ENCODE measurements at places on chromosomes 4 and X.

DNA sequence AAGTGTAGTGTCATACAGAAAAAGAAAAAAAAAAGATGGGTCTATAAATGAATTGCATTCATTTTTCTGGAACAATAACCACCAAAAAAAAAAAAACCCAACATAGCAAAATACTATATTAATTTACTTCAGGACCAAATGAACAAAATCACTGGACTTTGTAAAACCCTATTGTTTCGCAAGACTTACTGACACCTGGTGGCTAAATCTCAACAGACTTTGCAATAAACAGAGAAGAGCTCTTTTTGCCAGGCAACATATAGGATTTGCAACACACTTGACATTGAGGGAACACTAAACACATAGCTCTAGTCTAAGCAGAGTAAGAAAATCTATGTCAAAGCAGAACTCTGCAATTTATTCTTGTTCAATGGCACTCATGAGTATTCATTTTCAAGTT lies 990.2 kb downstream of the STPG2 start:
- no peak for DNase-seq

DNA sequence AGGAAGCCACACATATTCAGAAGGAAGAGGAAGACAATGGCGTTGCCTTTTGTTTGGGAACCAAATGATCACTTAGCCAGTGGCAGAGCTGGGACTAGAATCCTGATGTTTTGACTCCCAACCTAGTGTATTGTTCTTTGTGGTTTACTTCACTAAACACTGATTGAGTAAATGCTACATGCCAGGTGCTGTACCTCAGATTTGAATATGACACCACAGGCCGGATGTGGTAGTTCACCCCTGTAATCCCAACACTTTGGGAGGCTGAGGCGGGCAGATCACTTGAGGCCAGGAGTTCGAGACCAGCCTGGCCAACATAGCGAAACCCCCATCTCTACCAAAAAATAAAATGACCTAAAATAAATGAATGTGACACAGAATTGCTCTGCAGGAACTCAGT lies 8.4 kb downstream of the NDUFA1 start:
- DNase-seq, result no peak

- no peak for DNase-seq
These were observed 88.1 kb downstream of the RPA4 start for GRCh38 chrX:96971812-96972211.

DNA sequence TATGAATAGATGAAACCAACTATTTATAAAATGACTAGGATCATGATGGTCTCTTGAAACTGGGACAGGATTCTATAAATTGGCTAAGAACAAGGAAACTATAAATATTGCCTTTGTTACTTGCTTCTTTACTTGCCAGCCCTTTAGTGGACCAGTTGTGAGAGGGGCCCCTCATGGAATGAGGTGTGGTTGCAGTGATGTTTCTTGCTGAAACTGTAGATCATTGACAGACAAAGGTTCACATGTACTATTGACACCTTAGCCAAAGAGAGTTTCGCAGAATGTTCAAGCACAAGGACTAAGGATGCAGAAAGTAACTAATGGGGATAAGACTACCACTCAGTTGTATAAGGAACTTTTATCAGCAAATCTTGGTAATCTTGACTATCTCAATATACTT lies 135.0 kb upstream of the SMIM10 start:
- no peak for DNase-seq

DNA sequence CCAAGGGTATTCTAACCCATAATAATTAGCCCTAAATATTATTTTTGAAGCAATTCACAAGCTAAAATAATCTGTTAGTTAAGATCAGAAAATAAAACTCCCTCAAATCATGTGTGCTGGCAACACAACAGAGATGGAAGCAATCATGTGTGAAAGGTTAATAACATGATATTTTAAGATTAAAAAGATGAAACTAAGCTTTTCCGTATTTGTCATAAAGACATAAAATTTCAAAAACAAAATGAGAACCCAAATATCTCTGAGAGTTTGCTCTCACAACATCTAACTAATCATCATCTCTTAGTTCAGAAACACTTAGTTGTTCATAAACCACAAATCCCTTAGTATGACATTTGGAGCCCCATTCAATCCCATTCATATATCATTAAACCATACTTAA lies 749.1 kb downstream of the CCSER1 start:
- no peak for DNase-seq

GRCh38 chr4:26864899-26865298 lies 4.3 kb downstream of the STIM2 start:
- DNase-seq, result no peak

DNA sequence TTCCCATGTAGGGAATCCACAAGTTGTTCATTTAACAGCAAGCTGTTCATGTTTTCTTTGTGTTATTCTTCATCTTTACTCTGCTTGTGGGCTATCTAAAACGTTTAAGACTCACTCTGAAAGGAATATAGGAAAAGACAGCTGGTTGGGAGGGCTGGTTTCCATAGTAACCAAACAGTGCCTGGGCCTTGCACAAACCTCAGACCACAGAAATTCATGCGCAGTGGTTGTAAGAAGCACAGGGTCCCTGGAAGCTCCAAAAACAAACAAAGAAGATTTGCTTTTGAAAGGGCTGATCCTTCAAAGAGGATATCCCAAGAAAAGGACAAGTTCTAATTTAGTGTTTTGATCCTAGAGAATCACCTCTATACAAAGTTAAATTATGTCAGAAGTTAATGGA lies 7.8 kb downstream of the SERTM2 start:
- DNase-seq, result no peak

DNA sequence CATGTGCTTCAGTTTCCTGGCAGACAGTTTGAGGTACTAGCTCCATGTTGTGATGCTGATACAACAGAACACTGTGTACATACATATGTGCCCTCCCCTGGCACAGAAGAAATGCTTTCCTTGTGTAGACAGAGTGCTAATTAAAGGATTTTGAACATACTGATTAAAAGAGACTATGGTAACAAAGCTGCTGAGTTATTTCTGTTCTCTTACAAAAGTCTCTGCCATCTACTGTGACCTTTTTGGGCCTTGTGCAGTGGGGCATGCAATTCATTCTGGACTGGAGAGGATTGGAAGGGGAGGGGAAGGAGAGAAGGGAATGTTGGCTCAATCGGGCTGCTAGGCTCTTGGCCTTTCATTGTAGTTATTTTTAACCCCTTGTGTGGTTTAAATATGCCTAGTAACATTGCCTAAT lies 6.0 kb downstream of the PDLIM5 start:
- no peak for DNase-seq

DNA sequence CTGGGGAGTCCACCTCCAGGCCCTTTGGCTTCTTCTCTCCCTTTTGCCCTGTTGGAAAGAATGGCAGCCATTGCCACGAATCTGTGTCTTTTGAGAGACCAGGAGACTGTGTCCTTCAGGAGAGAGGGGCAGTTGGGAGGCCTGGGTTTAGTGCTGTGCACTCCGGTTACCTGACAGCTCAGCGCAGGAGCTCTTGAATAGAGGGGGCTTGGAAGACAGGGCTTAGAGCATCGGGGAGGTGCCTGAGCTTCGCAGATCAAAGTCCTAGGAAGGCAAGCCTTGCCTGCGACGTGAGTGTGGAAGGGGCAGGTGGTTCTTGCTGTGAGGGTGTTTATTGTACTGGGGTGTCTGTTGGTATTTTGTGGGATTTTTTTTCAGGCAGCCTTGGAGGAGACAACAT lies 41.9 kb upstream of the TADA2B start:
- DNase-seq, result no peak

DNA sequence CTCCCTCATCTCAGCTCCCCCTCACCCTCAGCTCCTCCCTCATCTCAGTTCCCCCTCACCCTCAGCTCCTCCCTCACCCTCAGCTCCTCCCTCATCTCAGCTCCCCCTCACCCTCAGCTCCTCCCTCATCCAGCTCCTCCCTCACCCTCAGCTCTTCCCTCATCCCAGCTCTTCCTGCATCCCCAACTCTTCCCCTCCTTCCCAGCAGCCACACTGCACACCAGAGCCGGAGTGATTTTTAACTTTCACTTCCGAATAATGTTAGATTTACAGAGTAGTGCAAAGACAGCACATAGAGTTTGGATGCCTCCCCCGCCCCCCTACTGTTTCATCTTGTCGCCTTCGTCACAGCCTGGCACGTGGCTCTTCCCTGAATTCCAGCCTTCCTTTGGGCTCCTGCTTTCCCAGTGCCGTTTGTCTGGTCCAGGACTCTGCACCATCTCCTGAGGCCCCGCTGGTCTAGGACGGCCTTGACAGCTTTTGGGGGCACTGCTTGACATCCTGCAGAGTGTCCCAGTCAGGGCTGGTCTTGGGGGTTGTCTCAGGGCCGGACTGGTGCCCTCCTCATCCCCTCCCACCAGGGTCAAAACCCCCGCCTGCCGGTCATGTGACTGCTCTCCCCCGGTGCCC lies 110.2 kb downstream of the FAM53A start:
- DNase-seq, result no peak

- no peak for DNase-seq
These were observed 3.4 kb downstream of the ARX start for GRCh38 chrX:25012433-25012735.

- no peak for DNase-seq
These were observed 41.3 kb downstream of the TRAPPC11 start for GRCh38 chr4:183700407-183700806.

- no peak for DNase-seq
These were observed 60.2 kb upstream of the PGAM4 start for GRCh38 chrX:78029663-78030062.

DNA sequence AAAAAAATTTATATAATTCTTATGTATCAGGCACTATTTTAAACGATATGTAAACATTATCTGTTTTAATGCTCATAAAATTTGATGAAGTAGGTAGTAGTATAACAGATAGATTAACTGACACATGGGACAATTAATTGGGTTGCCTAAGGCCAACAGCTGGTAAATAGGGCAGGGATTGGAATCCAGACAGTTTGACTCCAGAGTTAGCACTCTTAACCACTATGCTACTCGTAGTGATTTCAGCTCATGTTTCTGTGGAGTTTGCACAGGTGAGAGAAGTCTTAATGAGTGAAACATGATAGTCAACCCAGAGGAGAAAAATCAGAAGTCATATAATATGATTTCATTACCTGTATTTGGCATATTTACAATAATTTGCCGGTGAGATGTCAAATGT lies 126.0 kb upstream of the WDFY3 start:
- no peak for DNase-seq

- DNase-seq, result no peak
These were observed 93.6 kb downstream of the TSPAN5 start for GRCh38 chr4:98564852-98565251.

DNA sequence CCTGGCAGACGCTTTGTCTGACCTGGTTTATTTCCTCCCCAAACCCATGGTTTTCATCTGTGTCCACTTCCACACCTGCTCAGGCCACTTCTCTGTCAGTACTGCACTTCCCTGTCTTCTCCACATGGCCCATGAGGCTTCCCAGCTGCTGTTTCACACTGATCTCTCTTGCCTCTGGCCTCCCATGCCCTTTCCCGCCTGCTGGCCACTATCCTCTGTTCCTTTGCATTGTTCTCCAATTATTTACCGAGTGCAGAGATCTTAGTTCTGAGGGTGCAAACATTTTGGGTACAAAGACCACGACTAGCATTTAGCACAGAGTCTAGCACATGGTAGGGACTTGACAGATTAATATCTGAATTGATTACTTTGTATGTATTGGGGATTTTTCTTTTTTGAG lies 174.8 kb upstream of the NPY2R start:
- DNase-seq, result no peak

DNA sequence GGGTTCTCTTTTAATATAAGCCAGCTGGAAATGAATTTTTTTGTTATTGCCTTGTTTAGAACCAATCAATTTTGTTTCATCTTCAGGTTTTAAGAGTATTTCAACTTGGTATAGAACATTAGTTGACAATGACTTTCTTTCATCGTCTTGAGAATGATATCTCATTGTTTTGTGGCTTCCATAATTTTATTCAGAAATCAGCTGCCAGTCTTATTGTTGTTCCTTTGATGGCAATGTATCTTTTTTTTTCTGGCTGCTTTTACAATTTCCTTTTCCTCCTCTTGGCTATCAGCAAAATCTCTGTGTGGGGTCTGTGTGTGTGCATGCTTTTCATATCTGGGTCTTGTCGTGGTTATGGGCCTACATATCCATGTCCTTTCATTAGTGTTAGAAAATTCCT lies 1536.4 kb upstream of the TENM3 start:
- DNase-seq, result no peak

GRCh38 chr4:77481856-77482255 lies 123.8 kb upstream of the CXCL13 start:
- DNase-seq, result no peak

DNA sequence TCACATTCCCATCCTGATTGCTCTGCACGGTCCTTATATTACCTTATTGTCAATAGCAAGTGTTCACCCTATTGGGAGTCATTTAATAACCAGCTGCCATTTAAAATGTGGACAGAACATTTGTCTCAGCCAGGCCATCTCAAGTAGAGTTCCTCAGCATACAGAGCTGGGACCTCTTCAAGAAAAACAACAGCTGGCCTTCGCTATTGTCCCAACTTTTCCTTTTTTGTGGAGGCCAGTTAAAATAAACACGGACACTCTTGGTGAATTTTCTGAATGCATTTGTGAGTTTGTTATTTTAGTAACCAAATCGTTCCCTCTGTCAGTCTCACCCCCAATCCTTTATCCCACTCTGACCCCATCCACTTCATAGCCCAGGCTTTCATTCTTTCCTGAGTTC lies 395.3 kb upstream of the PITX2 start:
- DNase-seq, result no peak

DNA sequence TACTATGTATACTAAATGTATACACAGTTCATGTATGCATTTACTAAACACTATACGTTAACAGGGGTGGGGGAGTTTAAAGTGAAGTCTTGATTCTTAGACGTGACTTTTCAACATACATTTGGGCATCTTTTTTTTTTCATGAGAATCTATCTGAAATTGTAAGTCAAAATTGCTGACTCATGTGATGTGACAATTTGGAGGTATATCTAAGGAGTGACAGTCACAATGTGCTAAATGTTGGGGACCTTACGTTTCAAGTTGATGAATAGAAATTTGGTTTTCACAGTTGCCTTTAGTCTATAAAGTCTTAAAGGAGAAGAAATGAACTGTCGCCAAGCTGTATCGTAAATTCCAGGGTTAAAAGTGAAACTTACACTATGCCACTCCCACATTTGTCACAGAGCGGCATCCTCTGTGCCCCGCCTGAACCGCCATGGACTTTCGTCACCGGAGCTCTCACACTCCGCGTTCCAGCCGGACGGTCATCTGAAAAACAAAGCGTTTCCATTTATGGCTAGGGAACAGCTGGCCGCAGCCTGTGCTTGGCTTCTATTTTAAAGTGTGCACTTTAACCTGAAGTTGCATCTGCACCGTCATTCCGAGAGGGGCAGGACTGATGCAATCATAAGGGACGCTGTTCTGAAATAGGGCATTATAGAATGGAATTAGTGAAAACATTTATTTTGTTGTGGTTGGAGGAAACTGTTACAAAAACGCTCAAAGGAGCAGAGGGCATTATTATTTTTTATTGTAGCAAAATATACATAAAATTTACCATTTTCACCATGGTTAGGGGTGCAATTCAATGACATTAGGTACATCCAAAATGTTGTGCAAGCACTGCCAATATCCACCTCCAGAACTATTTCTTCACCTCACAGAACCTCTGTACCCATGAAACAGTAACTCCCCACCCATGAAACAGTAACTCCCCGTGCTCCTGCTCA lies 30.9 kb downstream of the PDLIM3 start:
- no peak for DNase-seq
